ENCODE measurements at places on chromosomes 2 and 18.

DNA sequence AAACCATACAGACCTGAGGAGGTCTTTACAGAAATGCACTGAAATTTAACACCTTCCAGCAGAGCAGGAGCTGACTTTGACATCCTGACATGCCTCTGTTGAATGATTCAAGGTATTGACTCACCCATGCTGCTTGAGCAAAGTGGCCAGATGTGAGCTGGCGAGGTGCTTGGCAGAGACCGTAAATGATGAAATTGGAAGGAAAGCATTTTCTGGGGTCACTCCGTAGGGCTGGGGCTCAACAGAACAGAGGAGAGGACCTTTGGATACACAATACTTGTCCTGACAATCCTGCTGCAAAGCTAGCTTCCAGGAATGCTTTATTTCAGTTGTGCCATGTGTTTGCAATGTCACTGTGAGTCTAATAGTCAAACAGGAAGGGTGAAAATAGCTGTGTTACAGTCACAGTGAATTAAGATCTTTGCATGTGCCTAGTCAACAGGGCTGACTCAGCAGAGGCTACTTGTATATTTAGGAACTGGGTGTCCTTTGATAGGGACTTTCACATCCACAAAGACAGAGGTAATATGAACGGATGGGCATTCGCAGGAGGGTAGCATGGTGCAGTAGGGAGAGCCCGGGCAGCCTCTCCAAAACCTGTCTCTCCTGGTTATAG is 31.6 kb upstream of the NCK2 start:
- DNase-seq: no peak

DNA sequence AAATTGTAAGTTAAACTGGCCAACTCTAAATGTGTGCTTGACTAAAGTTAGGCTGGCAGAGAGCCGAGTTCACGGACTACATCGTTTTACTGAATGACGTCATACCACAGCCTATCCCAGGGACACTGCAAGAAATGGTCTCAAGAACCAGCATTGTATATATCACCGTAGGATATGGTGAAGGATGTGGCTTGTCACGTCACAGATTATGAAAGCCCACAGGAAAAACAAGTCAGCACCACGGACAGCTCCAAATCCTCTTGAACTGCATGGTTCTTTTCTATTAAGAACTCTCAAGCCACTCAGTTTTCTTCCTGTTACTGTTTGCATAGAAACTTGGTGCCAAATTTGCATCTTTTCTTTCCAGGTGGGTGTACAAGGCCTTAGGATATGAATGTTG is 85.1 kb upstream of the ACAA2 start:
- peak; percentile 35 for DNase-seq

DNA sequence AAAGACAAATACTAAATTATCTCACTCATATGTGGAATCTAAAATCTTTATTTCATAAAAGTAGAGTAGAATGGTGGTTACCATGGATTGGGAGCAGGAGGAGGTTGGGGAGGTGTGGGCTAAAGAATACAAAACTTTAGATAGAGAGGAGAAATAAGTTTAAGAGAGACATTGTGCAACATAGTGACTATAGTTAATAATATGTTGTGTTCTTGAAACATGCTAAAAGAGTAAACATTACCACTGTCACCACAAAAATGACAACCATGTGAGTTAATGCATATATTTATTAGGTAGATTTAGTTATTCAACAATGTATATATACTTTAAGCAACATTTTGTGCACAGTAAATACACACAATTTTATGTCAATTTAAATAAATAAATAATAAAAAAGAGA is 128.5 kb upstream of the COL3A1 start:
- no peak for DNase-seq

DNA sequence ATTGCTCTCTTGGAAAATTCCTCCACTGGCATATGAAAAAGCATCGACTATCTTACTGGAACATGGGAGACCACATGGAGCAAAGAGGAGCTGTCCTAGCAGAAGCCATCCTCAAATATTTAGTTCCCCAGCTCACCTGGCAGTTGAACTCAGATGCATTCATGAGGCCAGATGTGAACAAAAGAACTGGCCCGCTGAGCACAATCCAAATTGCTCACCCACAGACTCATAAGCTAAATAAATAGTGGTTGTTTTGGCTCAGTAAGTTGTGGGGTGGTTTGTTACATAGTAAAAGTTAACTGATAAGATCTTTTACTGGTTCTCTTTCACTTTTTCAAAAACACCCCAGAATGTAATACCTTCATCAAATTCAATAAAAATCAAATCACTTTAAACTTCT is 108.6 kb upstream of the CWC22 start:
- DNase-seq: no peak

- DNase-seq: no peak
Observed at GRCh38 chr2:124065636-124066035, 40.5 kb downstream of the CNTNAP5 start.

DNA sequence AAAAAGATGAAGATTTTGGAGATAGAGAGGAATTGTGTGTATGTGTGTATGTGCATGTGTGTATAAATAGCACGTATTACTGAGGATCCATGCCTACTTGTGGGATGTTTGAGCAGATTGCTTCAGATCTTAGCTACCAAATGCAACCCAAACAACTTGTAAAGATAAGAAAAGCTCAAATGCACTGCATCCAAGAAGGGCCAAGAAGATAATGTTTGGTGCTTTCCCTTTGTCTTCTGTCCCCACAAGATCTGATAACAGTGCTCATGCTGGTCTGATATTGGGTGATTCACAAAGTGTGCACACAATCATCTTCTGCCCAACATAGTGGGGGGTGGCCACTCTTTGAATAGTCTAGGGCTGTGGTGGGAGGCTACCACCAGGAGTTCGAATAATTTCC is 284.8 kb upstream of the CYRIA start:
- no peak for DNase-seq

DNA sequence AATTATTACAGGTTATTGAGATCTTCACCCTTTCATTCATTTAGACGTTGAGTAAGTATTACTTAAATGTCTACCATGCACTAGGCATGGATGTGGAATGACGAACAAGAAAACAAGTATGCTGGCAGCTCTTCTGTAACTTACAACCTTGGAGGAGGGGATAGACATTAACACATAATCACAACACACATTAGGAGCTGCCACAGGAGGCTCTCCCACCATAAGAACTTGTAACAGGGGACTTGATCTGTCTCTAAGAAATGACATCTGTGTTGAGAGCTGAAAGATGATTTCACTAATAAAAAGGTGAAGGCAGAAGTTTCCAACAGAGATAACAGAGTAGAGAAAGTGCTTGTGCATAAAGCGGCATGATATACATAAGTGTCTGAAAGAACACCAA is 384.7 kb upstream of the ZEB2 start:
- no peak for DNase-seq
